ENCODE measurements at places on chromosomes 2 and 18.

DNA sequence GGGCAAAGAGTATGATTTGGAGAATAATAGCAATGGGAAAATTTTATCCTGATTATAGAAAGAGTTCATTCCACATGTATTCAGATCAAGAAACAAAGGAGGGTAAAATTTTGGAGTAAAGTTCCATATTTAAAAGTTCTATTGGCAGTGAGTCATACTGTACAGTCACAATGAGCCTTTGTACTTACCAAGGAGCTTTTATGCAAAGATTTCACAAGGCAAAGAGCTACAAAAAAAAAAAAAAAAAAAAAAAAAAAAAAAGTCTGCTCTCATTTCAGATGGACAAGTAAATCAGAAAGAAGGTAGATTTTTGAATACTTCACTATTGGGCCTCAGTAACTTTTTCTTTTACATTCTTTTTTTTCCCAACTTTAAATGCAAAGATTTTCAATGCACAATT, 1802.2 kb upstream of the PIK3C3 start:
- DNase-seq: no peak

GRCh38 chr2:236748385-236748784, 178.8 kb downstream of the ACKR3 start:
- DNase-seq: no peak

- no peak for DNase-seq
These were observed 21.9 kb upstream of the DNAJC10 start for GRCh38 chr2:182694189-182694588.

GRCh38 chr2:180413336-180413735, 406.2 kb upstream of the CWC22 start:
- no peak for DNase-seq

DNA sequence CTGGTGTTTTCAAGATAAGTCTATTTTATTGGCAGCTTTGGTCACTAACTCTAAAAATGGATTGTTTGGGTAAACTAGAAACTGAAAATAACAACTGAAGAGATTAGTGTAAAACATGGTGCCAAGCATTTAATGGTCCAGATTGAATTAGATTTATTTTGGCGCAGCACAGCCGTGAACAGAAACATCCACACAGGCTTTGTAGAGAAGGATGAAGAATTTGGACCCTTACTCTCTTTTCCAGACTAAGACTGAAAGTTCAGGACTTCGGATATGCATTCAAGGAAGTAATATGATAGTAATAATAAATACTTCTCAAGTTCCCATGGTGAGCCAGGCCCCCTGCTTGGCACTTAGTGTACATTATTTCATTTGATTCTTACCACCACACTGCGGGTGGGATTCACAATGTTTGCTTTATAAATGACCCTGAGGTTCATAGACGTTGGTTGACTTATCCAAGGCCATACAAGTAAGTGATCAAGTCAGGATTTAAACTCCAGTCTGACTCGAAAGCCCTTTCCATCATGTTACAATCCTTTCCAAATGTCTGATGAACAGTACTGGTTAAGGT, 54.2 kb upstream of the ITGB6 start:
- no peak for DNase-seq

GRCh38 chr2:213751446-213751845, 467.2 kb downstream of the SPAG16 start:
- DNase-seq: no peak

GRCh38 chr2:146301287-146301686, 1543.5 kb upstream of the ACVR2A start:
- DNase-seq: no peak

- DNase-seq: no peak
These were observed 22.1 kb upstream of the COL6A3 start for GRCh38 chr2:237435844-237436587.

- DNase-seq: peak; percentile 20
These were observed 533 bp downstream of the HPCAL1 start for GRCh38 chr2:10303181-10303693.

DNA sequence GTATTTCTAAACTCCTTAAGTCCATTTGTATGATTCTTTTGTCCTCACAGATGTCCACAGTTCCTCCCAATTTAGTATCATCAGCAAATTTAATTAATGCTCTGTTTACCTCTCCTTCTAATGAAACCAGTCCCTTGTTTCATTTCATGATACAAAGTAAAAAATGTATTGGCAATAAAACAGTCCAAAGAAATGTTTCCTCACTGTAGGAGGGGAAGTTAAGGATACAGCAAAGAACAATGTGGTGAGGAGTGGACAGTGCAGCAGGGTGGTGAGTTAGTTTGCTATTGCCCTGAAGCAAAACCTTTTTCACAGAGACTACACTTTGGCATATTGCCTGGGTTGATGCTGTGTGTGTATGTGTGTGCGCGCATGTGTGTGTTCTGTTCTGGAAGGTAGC, 401.5 kb downstream of the ARHGAP15 start:
- no peak for DNase-seq

DNA sequence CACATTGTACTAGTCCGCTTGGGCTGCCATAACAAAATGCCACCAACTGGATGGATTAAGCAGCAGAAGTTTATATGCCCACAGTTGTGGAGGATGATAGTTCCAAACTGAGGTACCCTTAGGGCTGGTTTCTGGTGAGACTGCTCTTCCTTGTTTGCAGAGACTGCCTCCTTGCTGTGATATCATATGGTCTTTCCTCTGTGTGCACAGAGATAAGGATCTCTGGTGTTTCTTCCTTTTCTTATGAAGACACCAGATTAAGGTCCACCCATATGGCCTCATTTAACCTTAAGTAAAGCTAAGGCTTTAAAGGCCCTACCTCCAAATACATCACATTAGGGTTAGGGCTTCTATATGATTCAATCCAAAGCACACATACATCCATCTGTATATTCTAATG, 738.2 kb upstream of the GCFC2 start:
- DNase-seq: no peak

- DNase-seq: no peak
These were observed 376.1 kb downstream of the XIRP2 start for GRCh38 chr2:167264380-167264779.

DNA sequence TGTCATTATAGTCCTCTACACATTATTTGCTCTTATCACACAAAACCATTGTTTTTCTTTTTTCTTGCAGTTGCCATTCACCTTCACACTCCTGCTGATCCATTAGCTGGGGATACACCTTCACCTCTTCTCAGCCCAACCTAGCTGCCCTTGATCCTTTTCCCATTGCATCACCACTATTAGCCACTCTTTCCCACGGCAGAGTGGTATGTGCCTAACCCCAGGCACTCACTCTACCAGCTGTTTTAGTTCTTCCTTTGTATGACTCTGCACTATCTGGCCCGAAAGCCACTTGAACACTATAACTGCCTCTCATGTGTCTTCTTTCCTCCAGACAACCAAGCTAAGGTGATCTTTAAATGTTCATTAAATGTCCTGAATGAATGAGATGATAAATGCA, 145.4 kb upstream of the PIK3C3 start:
- no peak for DNase-seq

- no peak for DNase-seq
These were observed 79.1 kb downstream of the DYM start for GRCh38 chr18:49381267-49381845.

- no peak for DNase-seq
These were observed 19.2 kb downstream of the DAW1 start for GRCh38 chr2:227890495-227891079.

DNA sequence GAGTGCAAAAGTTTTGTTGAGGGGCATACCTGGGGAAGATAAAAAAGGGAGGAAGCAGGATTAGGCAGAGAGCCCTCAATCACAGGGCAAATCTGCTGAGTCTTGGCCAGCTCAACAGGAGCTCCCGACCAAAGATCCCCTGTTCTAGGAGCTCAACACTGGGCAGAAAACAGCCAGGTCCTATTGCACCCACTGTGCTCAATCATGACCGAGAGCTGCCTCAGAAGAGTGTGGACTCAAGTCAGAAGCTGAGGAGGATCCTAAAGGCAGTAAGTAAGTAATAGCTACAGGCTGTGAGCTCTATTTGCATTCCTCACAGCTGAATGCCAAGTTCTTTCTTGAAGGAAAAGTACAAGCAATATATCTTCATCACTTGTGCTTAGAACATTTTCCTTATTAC, 334.4 kb upstream of the NRP2 start:
- no peak for DNase-seq

DNA sequence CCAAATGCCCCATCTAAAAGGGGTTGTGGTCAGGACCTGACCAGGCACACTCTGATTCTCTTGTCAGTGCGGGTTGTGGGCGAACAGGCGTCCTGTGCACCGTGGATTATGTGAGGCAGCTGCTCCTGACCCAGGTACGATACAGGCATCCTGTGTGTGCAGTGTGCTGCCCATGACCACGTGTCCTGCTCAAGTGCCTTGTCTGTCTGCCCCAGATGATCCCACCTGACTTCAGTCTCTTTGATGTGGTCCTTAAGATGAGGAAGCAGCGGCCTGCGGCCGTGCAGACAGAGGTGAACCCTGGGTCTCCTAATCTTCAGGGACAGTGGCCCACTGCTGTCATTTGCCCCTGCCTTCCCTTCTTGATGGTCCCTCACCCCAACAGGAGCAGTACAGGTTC, 14.6 kb downstream of the PTPN18 start:
- DNase-seq: no peak

DNA sequence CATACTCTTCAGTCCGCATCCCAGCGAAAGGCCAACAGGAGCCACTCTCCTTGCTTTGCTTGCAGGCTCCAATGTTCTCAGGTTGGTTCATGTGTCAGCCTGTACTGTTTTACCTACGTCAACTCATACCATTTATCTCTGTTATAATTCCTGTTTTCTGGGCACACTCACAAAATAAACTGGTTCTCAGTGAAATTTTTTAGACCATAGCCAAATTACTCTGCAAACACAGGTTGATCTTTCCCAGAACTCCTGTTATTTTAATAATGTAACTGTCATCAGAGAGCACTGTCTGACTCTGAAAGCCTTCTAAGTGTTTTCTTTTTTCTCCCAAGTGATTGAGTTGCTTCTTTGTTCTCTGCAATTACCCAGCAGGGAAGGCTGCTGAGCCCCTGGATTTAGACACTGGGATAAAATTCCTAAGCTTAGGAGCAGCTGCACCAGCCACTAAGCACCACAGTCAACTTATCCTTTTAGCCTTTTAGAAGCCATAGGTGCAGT, 111.6 kb upstream of the PIEZO2 start:
- no peak for DNase-seq

- DNase-seq: no peak
These were observed 369.9 kb downstream of the LPIN1 start for GRCh38 chr2:12116228-12116750.

DNA sequence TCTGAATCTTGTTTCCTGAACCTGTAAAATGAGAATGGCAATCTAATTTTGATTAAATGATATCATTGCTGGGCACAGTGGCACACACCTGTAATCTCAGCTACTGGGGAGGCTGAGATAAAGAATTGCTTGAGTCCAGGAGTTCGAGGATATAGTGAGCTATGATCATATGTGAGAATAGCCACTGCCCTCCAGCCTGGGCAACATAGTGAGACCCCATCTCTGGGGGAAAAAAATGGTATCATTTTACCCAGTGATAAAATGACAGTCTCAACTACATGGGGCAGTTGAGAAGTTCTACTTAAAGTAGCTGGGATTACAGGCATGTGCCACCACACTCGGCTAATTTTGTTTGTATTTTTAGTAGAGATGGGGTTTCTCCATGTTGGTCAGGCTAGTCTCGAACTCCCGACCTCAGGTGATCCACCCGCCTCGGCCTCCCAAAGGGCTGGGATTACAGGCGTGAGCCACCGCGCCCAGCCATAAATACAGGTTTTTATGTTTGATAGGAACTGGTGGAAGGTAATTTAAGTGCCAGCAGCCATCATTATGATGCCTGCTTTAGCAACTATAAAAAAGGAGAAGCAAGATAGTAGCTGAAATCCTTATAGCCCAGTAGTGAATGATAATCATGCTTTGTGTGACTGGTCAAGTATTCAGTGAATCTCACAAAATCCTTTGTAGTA, 17.0 kb downstream of the BZW1 start:
- no peak for DNase-seq

GRCh38 chr2:44579115-44579836, 217.5 kb downstream of the CAMKMT start:
- no peak for DNase-seq

GRCh38 chr2:146807568-146808168, 1037.2 kb upstream of the ACVR2A start:
- DNase-seq: no peak

DNA sequence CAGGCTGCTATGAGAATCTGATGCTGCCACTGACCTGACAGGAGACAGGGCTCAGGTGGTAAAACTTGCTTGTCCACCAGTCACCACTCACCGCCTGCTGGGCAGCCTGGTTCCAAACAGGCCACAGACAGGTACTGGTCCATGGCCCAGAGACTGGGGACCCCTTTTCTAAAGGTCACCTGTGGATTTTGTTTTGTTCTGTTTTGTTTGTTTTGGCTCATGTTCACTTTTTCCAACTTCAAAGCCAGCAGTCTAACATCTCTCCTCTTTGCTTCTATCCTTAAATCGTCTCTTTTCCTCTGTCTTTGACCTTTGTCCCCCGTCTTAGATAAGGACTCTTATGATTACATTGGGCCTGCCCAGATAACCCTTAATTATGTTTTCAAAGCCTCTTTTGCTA, 3.3 kb upstream of the CERKL start:
- DNase-seq: no peak

DNA sequence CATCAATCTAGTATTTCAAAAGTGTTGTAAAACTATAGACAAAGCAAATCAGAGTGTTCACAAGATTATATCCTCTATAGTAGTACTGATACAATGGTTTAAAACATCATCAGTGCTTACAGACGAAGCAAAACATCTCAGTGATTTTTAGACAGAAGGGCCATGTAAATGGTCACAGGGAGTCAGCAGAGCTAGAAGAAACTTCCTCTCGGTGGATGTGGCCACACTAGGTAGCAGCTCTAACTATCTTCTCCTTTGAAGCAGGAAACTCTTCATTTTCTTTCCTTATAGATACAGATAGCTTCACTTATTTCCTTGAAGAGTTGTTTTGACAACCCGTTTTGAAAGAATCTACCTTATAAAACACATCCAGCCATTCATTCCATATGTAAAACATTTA, 80.4 kb upstream of the CD226 start:
- DNase-seq: no peak

- DNase-seq: no peak
These were observed 37.4 kb upstream of the CYP20A1 start for GRCh38 chr2:203201426-203201825.

GRCh38 chr18:33291539-33291938, 149.0 kb downstream of the CCDC178 start:
- no peak for DNase-seq

DNA sequence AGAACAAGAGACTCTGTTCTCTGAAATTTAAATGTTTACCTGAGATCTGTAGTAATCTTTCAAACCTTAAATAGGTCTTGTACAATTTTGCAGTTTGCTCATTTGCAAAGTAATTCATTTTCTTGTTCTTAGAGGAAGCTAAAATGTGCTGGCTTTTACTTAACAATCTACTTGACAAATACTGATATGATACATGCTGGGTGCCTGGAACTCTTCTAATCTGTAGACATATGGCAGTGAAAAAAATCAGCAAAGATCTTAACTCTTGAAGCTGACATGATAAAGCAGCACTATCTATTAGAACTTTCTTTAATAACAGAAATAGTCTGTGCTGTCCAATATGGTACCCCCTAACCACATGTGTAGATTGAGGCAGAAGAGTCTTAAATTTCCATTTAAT, 1352.8 kb upstream of the SLC39A10 start:
- no peak for DNase-seq

- DNase-seq: no peak
These were observed 56.1 kb downstream of the RHBDD1 start for GRCh38 chr2:226891780-226892590.

GRCh38 chr2:8004250-8004681, 677.6 kb upstream of the ID2 start:
- DNase-seq: no peak
